Muscle of arm (tissue), 14 donors: ENCODE measurements at places on chromosomes 6 and 20.

DNA sequence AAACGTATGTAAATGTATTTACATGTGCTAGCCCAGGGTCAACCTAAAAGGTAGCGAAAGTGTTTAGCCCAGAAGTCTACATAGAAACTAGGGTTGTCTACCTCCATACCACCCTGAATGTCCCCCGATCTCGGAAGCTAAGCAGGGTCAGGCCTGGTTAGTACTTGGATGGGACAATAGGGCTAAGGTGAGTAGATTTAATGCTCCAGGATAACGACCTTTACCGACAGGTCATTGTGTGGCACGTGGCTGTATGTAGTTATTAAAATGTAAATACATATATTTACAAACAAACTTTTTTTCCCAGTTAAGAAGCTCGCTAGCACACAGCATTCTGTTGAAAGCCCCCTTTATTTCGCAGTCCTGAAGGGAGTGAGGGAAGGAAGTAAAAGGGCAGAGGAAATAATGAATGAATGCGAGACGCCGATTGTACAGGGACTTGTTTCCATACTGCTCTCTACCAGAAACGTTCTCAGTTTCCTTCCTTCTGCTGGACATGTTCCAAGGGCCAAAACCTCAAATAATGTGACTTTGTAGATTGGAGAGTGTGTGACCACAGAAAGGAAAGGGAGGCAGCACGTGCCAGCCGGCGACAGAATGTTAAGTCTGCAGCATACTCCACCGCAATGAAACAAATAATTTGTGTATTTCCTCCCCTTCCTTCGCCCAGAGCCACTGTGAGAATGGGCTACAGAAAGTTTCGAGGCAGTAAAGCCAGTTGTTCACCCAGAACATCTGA is 612 bp downstream of the ADAT2 start:
- peak; percentile 51 for DNase-seq

DNA sequence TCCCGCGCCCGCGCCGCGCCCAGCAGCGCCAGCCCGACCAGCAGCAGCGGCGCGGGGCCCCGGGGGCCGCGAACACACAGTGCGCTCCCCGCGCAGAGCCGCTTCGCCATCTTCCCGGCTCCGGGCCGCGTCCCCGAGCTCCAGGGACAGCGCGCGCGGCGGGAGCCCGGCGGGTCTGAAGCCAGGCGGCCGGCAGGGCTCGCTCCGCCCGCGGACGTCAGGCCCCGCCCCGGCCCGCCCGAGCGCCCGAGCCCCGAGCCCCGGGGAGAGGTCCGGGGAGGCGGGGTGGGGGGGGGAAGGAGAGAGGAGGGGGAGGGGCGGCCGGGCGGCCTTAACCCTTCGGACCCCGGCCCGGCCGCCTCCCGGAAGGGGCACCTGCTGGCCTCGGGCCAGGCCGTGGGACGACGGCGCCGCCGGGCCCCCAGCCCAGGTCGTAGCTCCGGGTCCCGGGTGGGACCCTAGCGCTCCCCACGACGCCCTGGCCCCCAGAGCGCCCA is at the start of gene LAMA5:
TSS of gene LAMA5 (minus strand) at position 177 of the 497 bp plus-strand sequence. CDS start at position 110, 67 bp downstream.
- DNase-seq, result no peak

DNA sequence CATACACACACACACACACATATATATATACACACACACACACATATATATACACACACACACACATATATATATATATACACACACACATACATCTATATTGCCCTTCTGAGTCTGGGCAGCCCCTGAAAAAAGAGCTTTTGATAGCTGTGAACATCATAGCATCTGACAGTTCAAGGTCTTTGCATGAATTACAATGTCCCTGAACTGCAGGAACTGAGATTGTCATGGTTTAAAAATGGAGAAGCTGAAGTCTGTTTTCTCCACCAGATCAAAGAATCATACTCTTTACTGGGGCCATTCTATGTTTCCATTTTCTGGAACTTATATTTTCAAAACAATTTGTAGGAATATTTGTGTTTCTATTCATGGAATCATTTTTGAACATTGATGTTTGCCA is 189.8 kb downstream of the ZDHHC14 start:
- DNase-seq, result no peak

DNA sequence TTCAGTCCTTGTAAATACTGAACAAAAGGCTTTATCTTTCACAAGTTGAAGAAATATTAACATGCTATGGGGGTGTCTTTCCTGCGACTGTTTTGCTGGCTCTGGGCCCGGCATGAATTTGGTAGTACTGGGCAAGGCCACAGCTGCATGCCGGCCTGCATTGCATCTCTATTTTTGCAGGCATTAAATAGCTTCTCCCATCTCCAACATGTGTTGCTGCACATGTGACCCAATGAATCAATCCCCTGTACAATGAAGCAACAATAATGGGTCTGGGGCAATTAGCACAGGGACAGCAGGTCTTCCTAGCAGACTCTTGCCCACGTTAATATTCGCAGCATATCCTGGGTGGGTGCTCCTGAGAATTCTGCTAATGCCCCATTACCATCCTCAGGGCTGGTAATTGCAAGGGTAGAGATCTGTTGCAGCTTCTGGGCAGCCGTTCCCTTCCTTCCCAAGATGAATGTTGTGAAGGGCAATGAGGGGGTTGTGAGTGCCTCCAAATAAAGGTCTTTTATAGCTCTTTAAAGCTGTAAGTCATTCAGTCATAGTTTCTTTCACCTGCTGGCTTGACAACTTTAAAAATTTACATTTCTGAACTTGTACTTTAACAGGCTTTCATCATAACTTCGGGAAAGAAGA is 24.3 kb upstream of the CDYL start:
- DNase-seq, result no peak

DNA sequence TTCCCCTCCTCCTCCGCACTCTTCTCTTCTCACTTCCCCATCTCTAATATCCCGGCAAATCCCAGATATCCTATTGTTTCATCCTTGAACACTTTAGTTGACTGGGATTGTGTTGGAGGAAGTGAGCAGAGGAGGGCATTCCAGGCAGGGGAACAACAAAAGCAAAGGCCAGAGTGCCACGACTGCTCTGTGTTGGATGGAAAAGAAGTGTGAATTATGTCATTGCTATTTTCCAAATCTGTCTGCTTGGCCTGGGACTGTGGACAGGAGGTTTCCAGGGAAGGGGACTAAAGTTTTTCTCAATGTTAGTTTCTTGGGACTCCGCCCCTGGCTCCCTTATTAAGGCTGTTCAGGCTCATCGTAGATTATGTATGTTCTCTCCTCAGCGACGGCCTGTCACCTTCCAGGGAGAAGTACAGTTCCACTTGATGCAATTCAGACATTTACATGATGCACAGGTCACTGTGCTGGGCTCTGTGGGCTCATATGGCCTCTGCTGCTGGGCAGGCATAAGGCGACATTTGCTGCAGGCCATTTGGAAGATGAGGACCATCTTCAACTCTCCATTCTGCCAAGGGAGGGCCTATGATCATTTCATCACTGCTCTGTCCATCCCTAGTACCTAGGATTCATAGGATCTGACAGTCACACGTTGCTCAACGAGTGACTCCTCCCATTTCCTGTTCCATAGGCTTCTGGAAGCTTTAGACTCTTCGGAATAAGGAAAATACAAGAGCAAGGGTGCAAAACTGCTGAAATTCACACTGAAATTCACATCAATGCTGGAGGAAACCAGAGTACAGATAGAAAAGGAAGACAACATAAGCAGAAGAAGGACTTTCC is 99.1 kb upstream of the KCNK16 start:
- no peak for DNase-seq

DNA sequence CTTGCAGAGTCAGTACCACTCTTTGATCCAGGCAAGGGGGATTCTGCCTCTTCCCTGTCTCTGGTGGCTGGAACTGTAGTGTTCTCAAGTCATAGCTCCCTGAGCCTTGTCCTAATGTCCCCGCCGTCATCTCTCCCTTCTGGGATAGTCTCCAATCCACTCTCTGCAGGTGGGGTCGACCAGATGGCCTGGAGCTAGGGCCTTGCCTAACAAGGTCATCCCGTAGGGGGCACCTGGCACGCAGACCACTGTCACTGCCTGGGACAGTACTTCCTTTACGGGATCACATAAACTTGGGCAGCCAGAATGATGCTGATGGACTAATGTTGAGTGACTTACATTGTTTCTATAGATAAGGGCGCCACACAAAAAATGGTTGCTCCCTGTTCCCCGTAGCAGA is 118.9 kb upstream of the SLC22A23 start:
- no peak for DNase-seq

DNA sequence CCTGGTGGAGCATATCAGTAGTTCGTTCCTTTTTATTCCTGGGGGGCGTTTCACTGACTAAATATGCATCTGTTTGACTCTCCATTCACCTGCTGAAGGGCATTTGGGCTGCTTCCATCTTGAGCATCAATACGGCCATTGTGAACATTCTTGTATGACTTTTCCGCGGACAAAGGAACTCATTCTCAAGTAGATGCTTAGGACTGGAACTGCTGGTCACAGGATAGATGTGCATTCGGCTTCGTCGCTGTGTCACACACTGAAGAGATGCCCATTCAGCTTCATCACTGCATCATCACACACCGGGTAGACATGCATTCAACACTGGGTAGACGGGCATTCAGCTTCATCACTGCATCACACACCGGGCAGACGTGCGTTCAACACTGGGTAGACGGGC is 95.3 kb downstream of the TAF4 start:
- no peak for DNase-seq

DNA sequence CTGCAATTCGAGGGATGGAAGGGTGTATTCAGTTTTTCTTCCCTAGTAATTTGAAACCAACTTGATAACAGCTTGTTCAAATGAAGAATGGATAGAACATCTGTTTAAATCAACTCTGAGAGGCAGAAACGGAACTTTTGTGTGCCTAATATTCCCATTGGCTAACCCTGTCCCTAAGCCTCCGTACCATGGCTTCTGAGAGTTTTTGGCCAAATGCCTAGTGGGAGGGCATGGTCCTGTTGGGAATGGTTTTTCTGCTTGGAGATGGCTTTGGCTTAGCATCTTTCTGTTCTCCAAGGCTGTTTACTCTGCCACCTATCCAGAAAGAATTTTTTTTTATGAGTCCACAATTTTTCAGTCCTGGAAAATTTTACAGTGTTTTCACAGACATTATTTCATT is 126.7 kb upstream of the MLIP start:
- DNase-seq, result no peak

- no peak for DNase-seq
Measured at GRCh38 chr6:117391874-117392583, 33.7 kb downstream of the ROS1 start.

- peak; percentile 9 for DNase-seq
Measured at GRCh38 chr6:54646069-54646950, 200.3 kb upstream of the FAM83B start.

DNA sequence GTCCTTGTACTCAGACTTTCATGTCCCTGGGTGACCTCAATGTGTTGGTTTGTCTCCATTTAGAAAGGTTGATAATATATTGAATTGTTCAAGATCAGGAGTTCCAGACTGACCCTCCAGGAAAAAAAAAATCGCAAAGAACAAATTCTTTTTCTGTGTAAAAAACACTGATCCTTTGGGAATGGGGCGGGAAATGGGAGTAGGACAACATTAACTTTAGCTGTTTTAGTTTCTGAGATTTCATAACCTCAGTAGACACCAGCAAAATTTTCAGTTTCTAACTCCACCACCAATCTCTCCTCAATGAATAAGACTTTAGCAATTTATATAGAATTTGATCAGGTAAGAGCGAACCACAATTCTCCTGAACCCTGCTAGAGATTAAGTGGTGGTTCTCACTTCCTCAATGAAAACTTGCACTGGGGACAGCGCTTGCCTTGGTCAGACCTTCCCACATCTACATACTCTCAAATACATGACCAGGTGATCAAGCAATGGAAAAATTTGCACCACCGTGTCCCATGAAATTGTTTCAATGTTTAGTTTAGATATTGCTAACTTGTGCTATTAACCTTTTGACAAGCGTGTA is 231.2 kb upstream of the PLN start:
- DNase-seq, result no peak

GRCh38 chr20:14986026-14986655 is 648.7 kb upstream of the FLRT3 start:
- DNase-seq, result no peak

GRCh38 chr6:14082771-14083170 is 34.8 kb upstream of the CD83 start:
- DNase-seq, result no peak

- DNase-seq, result no peak
Measured at GRCh38 chr6:7138921-7139358, 31.2 kb downstream of the RREB1 start.

DNA sequence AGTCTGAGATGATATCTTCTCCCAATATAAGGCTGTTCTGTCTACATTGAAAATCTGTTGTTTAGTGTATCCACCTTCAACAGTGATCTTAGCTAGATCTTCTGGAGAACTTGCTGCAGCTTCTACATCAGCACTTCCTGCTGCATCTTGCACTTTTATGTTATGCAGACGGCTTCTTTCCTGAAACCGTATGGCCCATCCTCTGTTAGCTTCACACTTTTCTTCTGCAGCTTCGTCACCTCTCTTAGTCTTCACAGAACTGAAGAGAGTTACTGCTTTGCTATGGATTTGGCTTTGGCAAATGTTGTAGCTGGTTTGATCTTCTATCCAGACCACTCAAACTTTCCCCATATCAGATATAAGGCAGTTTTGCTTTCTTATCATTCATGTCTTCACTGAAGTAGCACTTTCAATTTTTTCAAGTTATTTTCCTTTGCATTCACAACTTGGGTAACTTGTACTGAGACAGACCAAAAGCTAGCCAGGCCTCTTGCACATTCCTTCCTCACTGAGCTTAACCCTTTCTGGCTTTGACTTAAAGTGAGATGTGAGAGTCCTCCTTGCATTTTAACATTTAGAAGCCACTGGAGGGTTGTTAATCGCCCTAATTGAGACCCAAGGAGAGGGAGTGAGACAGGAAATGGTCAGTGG is 110.1 kb downstream of the PREP start:
- DNase-seq, result no peak

DNA sequence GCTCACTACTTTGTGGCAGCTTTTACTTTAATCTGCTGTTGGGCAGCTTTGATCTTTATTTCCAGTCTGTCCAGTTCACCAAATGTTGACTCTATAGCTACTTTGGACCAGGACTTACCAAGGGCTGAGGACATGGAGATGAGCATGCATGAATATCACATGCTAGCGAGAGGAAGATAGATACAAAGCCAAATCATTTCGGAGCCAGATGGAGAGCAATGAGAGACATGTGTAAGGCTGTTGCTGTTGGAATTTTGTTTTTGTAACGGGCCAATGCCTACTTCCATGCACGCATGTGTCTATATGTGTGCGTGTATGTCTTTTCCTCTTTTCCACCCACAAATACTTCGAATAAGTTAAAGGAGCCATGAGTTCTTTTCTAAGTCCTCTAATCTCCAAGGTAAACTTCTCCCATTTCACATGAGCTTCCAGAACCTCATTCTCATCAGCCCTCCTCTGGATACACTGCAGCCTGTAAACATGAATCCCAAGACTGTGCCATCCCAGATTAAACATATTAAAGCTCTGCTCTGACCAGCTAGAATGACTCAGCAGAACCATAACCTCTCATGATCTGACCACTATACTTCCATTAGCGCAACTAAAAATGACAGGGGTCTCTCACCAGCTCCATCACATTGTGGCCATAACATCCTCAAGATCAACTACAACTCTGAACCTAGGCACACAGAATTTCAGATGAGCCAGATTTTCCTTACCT is 160.7 kb downstream of the LRFN2 start:
- no peak for DNase-seq
